DMS153 (cell line): ENCODE measurements at places on chromosomes 4 and X.

GRCh38 chr4:155099231-155099630 is 109.2 kb upstream of the NPY2R start:
- no peak for DNase-seq

DNA sequence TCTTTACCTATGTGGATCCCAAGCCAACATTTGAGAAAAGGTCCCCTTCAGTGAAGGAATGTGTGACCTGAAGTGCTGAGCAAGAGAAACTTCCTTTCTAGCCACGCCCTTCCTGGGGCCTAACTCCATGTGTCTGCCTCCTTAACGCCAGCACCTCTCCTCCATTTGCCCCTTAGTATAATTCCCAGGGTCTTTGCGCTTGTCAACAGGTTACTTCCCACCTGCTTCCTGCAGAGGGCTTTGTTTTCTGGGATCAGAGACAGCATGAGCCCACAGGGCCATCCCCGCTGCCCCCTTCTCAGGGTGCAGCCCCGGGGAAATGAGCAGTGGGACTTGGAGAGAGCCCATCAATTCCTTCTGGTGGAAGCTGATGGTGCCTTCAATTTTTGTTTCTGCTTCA is 45.9 kb upstream of the DRD5 start:
- DNase-seq, result no peak

DNA sequence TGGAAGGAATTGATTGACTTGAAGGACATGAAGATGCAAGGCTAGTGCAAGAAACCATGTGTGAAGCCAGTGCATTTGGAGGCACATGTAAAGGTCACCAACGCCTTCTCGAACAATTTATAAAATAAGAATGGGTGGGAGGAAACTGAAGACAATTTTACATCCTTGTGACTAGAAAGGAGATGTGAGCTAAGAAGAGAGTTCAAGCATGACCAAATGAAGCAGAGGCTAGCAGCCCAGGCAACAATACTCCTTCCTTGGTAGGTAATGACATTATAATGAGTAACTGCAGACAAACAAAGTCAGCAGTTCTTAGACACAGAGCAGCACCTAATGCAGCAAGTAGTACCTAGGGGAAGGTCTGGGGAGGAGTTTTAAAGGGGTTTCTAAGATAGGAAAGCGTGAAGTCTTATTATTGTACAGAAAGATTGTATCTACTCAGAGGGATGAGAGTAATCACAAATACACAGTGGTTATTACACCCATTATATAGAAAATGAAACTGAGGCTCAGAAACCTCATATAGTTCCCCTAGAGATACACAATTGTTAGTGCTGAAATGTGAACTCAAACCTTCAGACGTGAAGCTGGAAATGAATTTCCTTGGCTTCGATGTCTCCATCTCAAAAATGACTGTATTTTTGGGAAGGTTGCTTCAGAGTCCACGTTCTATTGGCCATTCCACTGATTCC is 56.1 kb downstream of the ATXN3L start:
- DNase-seq, result no peak

DNA sequence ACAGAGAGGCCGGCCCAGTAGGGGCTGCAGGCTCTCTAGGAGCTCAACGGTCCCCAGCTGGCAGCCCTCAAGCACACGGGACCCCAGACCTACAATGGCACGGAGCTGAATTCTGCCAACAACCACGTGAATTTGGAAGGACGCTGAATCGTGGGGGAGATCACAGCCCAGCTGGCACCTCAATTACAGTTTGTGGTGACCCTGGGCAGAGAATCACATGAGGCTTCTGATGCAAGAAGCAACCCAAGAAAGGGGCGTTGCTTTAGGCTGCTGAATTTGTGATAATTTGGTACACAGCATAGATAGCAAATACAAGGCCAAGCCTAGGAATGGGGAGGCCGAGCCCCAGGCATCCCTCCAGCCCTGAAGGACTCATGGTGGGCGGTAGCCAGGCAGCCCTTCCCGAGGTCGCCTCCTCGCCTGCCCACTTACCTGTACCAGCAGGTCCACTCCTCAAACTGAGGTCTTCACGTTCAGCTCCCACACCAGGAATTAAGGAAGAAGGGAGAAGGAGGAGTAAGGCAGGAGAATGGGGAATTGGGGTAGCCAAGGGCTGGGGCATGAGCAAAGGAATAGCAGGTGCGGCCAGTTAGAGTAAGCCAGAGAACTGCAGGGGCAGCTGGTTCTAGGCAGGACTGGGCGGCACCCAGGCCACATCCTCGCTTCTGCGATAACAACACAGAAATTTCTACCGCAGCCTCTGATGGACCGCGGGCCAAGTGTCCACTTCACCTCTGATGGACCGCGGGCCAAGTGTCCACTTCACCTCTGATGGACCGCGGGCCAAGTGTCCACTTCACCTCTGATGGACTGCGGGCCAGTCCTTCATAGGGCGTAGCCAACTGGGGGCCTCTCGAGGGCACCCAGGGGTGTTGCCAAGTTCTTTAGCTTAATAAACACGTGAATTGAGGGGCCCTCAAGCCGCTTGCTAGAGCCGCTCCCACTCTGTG is 23.4 kb upstream of the HTRA3 start:
- no peak for DNase-seq

DNA sequence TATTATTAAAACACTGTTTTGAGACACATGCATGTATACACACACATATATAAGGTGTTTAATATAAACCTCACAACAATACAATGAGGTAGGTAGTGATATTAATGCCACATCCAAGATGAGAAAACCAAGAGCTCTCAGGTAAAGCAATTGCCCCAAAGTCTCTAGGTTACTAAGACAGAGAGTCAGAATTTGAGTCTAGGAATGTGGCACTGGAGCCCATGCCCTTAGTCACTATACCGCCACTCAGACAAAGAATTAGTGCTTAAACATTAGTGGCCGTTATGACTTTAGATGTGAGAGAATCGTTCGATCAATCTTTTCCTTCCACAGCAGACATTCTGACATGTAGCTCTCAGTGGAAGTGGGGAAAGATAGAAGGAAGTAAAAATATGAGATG is 108.2 kb upstream of the ACSL4 start:
- no peak for DNase-seq

GRCh38 chr4:26804925-26805324 is 55.7 kb upstream of the STIM2 start:
- no peak for DNase-seq

DNA sequence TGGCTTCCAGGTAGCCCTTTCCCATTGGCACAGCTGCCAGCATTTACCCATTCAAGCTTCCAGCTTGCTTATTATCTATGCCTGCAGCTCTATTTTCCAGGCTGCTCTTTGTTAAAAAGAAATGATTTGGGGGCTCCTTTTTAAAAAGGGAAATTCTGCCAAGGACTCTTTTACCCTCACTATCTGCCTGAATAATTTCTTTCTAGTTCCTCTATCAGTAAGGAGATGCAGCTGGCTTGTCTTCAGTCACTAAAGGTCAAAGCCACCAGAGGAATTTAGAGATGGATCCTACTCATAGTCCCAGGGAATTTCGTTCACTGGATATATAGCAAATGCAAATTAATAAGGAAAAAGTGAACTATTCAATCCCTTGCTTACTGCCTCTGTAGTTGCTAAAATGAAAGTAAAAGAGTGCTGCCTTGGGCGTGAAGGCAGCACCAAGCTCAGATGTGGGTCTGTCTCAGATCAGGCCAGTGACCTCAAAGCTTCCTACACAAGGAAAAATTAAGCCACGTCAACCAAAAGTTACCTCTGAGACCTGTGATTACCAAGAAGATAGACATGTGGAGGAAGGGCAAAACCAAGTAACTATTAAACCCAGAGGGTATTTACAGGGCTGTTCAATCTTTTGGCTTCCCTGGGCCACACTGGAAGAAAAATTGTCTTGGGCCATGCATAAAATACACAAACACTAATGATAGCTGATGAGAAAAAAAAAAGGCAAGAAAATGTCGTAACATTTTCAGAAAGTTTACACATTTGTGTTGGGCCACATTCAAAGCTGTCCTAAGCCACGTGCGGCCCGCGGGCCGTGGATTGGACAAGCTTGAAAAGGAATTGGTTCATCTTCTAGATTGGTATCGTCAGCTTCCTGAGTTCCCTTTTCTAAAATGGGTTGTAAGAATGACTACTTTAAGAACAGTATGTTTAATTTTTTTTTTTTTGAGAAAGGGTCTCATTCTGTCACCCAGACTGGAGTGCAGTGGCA is 5.3 kb downstream of the ARSF start:
- DNase-seq, result no peak

DNA sequence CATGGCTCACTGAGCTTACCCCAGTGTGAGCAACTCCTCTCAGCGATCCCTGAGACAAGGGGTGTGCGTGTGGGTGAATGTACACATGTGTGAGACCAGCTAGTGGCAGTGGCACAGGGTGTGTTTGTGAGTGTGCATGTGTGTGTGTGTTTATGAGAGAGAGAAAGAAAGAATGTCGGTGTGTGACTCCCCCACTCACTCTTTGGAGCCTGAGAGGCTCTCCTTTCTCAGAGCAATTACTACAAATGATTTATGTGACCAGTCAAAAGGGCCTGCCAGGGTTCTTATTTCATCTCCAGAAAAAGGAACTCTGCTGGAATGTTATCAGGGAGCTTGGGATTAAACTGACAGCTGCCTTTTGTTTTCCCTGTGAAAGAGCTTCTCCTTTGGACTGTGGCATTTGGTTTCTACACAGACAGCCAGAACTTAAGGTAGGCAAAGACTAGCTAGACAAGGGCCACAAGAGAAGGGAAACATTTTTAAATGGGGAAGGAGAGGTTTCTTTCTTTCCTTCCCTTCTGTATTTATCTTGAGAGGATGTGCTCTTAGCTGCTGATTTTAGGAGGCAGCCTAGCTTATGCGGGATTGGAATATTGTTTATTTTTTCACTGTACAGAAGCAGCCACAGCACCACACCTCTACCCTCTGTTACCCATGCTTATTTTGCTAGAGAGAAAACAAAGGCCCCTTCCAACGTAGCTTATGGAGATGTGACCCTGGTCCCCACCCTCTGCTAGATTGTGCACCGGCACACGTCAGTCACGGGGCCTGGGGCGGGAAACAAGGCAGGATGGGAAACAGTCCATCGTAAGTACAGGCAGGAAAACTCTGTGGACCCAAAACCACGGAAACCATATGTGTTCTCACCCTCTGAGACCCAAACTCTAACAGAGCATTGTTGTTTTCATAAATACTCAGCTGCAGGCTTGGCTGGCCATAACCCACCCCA is 143.5 kb downstream of the MGST2 start:
- no peak for DNase-seq

GRCh38 chrX:65702956-65703355 is 35.5 kb downstream of the MSN start:
- DNase-seq, result no peak
